ENCODE measurements at places on chromosomes 3 and 15.

- DNase-seq: no peak
These were observed 200.5 kb downstream of the GOLGA6L6 start for GRCh38 chr15:20340931-20341661.

DNA sequence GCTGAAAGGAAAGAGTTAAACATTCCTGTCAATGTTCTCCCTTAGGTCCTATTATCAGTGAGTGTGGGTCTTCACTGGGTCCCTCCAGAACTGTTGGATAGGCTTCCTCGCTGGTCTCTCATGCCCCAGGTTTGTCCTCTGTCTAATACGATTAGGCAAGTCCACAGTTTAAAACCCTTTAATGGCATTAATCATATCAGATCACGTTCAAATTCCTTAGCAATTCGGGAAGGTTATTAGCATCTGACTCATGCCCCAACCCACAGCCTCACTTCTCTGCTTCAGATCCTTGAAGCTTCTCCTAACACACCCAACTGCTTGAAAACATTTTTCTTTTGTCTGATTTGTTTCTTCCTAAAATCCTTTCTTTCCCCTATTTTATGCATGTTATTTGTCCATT is 224.3 kb upstream of the ATP10A start:
- DNase-seq: no peak

DNA sequence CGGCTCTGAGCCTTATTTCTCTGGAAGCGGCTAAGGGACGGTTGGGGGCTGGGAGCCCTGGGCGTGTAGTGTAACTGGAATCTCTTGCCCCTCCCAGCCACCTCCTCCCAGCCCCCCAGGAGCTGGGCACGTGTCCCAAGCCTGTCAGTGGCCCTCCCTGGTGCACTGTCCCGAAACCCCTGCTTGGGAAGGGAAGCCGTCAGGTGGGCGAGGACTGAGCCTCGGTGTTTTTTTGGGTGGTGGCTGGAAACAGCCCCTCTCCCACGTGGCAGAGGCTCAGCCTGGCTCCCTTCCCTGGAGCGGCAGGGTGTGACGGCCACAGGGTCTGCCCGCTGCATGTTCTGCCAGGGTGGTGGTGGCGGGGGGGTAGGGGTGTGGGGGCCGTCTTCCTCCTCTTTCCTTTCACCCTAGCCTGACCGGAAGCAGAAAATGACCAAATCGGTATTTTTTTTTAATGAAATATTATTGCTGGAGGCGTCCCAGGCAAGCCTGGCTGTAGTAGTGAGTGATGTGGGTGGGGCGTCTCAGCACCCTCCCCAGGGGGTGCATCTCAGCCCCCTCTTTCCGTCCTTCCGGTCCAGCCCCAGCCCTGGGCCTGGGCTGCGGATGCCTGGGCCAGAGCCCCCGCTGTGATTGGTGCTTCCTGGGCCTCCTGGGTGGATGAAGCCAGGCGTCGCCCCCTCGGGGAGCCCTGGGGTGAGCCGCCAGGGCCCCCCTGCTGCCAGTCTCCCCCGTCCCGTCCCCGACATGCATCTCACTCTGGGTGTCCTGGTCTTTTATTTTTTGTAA is 58.8 kb upstream of the GOLGA8A start:
- no peak for DNase-seq

DNA sequence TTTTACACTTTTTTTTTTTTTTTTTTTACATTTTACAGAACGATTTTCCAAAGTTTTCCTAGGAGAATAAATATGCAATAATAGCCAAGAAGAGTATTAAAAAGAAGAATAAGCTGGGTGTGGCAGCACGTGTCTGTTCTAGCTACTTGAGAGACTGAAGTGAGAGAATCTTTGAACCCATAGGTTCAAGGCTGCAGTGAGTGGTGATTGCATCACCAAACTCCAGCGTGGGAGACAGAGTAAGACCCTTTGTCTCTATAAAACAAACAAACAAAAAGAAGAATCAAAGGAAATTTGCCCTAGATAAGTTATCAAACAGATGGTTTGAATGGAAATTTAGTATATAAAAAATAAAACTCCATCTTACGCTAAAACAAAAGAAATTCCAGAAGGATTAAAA is 13.3 kb downstream of the XRN1 start:
- DNase-seq: no peak

DNA sequence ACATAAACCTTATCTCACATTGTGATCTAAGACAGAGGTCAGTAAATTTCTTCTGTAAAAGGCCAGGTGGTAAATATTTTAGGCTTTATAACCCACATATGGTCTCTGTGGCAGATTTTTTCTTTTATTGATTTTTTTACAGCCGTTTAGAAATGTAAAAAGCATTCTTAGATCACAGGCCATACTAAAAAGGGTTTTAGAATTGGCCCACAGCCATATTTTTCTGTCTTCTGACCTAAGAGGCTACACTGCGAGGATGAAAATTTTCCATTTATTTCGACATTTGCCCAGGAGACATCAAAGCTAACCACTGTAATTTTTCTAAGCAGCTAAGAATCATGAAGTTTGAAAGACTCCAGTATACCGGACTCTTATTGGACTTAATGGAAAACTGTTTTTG is 377.2 kb upstream of the SGO1 start:
- no peak for DNase-seq

GRCh38 chr15:101445562-101446517 is 43.7 kb downstream of the PCSK6 start:
- DNase-seq: peak; percentile 6

DNA sequence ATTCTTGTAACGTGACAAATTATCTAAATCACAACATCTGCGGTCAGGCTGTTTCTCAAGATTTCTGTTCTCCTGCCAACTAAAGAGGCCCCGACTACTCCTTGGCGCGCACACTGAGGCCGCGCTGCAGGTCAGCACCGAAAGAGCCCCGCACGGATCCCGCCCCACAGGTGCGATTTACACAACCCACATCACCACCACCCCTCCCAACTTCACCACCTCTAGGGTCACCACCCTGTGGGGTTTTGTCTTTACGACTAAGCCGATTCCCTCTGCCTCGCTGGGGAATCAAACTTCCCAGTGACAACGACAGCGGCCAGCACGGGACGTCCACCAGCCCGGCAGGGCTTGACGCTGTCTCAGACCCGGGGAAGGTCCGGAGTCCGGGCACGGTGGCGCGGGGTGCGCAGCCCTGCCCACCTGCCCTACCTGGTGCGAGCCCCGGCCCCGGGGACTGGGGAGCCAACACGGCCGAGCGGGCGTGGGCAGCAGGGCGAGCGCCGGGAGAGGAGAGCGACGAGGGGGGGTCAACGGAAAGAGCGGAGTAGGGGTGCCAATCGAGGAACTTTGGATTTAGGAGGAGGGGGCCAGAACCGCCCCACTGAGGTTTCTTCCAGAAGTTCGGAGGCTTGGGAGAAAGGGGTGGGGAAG is 764 bp downstream of the UACA start:
- no peak for DNase-seq

DNA sequence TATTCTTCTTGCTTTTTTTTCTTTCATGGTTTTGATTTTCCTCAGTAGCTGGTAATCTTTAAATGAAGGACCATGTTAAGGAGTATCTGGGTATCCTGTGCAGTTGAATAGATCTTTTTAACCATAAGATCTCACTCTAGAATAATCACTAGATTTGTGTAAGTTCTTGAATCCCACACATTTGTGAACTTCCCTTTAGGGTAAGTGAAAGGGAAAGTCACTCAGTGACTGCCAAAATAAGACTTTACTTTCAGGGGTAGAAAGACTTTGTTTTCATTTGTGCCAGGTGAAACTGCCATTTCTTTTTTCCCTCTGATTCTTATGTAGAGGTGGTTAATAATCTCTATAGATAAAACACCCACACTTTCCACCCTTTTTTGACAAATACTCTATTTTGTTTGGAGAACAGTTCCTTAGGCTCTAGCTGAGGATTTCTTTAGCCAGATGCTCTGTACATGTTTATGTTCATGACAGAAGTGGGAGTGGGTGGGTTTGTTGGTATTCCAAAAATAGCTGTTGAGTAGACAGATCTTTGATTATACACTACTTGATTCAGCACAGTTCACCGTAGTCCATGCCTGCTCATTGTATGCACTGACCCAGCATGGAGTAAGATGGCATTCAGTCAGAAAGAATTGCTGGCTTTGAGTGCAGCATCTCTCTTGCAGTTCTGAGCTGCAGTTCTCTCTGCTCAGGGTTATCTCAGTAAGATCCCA is 28.5 kb downstream of the LRRC49 start:
- DNase-seq: no peak

DNA sequence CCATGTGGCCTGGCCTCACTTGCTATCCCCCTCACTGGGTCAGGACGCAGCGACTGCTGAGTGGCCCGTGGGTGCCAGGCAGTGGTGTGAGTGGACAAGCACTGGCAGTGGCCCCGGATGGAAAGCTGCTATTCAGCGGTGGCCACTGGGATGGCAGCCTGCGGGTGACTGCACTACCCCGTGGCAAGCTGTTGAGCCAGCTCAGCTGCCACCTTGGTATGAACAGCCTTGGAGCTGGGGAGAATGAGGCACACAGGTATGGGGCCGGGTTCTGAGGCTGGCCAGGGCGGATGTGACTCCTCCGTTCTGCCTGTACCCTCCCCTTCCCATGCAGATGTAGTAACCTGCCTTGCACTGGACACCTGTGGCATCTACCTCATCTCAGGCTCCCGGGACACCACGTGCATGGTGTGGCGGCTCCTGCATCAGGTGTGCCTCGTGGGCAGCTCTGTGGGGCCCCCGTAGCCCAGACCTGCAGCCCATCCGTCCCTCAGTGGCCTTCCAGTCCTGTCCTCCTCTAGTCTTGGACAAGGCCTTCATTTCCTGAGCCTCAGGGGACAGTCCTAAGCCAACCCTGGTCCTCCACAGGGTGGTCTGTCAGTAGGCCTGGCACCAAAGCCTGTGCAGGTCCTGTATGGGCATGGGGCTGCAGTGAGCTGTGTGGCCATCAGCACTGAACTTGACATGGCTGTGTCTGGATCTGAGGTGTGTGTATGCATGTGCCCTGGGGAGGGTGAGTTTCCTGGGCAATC is 28.2 kb downstream of the NBEAL2 start:
- no peak for DNase-seq

- DNase-seq: no peak
These were observed 129.9 kb upstream of the SAMMSON start for GRCh38 chr3:69869643-69870042.

DNA sequence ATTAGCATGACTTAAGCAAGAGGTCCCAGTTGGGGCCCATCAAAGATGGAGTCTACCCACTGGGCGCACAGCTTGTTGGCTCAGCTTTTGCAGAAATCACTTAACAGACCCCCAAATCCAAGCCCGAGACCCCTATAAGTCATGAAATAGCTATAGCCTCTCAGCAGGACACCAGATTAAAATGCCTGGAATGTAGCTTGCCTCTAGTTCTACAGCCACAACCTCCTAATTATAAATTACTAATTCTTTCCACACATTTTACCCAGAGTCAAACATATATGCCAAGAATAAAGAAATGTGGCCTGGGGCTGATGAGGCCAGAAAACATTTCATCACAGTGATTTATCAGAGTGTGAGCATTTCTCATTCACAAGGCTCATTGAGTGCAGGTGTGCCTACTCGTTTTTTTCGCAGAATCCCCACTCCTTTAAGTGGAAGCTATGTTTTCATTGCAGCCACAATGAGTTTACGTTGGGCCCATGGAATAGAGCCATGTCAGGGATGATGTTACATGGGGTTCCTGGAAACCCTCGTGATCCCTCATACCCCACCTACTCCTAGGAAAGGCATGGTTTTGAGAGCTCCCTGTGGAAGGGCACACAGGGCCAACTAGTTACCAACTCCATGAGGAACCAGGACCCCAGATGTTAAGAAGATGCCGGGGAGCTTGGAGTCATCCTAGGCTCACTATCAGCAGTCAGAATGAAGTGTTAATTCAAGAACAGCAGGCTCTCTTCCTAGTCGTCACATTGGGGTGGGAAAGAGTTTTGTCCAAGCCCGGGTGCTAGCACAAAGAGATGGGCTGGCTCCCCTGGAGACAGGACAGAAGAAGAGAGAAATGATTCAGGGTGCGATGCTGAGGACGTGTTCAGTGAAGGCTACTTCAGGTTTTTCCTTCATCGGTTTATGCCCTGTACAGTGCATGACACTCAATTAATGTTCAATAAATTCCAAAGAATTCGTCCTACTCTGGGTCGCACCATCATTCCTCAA is 90.2 kb upstream of the ABHD17C start:
- DNase-seq: no peak

DNA sequence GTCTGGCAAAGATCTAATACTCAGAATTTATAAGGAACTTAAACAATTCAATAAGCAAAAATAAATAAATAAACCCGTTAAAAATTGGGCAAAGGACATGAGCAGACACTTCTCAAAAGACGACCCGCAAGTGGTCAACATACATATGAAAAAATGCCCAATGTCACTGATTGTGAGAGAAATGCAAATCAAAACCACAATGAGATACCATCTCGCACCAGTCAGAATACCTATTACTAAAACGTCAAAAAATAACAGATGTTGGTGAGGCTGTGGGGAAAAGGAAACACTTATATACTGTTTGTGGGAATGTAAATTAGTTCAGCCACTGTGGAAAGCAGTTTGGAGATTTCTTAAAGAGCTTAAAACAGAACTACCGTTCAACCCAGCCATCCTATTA is 188.0 kb upstream of the MRPL3 start:
- DNase-seq: no peak

DNA sequence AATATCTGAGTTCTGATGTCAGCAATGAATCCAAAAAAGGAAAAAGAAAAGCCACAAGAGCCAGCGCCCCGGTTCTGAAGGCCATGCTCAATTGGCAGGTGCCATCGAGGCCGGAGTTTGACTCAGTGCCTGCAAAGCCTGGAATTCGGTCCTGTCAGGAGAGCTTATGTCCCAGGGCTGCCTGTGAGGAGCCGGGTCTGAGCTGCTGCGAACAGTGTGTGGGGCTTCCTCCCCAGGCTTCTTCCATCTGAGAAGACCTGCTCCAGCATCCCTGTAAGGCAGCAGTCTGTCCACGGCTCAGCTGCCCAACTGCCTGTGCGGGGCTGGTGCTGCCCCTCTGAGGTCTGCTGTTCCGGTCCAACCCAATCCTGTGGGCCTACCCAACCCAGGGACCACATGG is 46.1 kb downstream of the ROPN1B start:
- DNase-seq: no peak

- peak; percentile 64 for DNase-seq
These were observed 3.4 kb upstream of the DOCK3 start for GRCh38 chr3:50671331-50671730.

DNA sequence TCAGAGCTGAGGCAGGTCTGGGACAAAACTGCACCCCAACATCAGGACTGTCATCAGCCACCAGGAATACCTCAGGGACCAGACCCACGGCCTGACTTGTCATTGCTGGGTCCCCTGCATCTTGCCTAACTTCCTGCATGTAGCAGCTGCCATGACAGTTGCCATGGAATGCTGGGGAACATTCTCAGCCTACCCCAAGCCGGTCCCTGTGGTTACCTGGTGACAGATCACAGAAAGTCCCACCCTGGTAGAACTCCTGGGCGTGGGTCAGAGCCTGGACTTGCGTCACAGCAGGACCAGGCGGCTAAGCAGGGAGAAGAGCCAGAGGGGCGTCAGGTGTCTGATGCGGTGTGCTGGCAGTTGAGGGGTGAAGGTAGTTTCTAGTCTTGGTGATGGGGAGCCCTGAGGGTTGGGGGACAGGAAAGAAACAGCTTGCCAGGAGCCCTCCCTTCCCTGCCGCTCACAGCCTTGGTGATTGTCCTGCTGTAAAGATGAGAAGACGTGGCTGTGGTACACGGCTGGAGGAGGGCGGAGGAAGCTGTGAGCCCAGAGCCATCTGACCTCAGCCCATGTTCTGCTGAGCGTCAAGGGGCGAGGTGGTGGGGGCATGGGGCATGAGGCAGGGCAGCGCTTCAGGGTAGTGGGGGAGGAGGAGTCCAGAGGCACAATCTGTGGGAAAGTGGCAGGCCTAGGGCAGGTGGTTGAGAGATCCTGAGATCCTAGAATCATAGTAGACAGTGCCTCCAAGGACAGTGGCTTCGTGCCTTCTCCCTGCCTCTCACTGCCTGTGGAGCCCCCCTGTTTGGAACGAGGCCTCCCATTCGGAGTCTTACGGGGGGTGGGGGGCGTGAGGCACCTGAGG is 5.4 kb downstream of the H1-8 start:
- DNase-seq: no peak

All from skeletal muscle cell (primary cell).